Natural killer cell treated with Interleukin-12 subunit alpha and Interleukin-12 subunit beta and Interleukin-15 and Interleukin-18, amount 100 ng/mL, for 72 hours (primary cell): ENCODE measurements at places on chromosomes 13 and 19.

DNA sequence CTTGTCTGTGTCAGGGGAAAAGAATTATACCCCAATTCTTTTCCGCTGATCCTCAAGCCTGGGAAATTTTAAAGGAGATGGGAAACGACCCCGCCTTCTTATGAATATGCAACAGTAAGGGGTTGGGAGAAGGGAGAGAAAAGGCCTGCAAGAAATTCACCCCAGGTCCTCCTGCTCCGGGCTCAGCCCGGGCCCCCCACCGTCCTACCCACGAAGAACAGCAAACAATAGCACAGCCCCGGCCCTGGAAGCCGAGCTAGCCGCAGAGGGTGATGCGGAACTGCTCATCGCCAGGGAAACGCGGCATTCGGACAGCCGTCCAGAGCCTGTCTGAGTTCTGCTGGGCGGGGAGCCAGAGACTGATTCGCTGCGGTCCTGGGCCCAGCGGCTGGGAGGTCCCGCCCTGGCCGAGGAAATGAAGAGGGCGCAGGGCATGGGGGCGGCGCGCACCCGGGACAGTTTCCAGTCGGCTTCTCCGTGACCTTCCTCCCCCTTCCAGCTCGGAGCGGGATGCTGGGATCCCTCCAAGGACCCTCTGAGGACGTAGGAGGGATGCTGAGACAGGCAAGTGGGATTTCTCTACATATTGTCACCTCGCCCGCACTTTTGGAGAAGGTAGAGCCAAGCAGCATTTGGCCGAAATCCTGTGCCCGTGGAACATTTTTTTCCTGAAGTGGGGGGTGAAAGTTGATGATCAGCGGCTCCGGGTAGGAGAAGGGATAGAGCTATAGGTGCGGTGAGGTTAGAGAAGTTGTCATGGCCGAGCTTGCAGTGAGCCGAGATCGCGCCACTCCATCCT is 82.3 kb upstream of the C1QTNF9B start:
- DNase-seq: peak; percentile 71
- H3K36me3 ChIP-seq: peaks cover 4% of the 10 kb centered on the region
- peaks cover 15% of the 10 kb centered on the region for H3K4me1 ChIP-seq
- H3K27me3 ChIP-seq: peaks cover 3% of the 10 kb centered on the region

GRCh38 chr19:50333235-50333736 is 4.1 kb upstream of the KCNC3 start:
- peak; percentile 91 for DNase-seq
- H3K27me3 ChIP-seq: peaks cover 41% of the 10 kb centered on the region
- H3K4me1 ChIP-seq: peaks cover 47% of the 10 kb centered on the region
- H3K36me3 ChIP-seq: peaks cover 14% of the 10 kb centered on the region
- H3K27ac ChIP-seq: peak overlapping the region; percentile 92
- H3K4me3 ChIP-seq: peak overlapping the region; percentile 89

- H3K27me3 ChIP-seq: peaks cover 22% of the 10 kb centered on the region
- H3K27ac ChIP-seq: no peak overlapping the region
- DNase-seq: no peak
- H3K4me1 ChIP-seq: no peaks in the 10 kb centered on the region
- no peaks in the 10 kb centered on the region for H3K36me3 ChIP-seq
These were observed 36.3 kb upstream of the FLT1 start for GRCh38 chr13:28531077-28531844.

DNA sequence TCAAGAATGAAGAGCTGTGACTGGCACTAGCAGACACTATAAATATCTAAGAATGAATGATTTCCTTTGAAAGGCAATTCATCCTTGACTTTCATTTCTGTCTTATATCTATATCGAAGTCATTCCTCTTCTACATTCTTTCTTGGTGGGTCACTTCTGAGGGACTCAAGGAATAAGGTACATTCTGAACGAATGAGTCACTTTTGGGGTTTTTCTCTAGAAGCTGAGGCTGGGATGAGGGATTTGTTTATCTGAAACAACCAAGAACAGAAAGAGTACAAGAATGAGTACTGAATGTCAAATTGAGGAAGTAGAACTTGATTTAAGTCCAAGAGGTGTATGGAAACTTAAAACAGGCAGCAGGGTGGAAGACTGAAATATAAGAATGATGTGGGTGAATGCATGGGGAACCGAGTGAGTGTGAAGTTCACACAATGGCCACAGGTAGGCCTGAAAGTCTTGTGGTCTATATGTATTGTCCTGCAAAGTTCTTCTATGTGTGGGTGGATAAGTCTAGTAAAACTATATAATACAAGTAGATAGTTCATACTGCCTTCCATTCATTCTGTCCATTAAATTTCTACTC is 343.9 kb downstream of the OXGR1 start:
- H3K27ac ChIP-seq: no peak overlapping the region
- no peaks in the 10 kb centered on the region for H3K27me3 ChIP-seq
- no peaks in the 10 kb centered on the region for H3K36me3 ChIP-seq
- H3K4me1 ChIP-seq: no peaks in the 10 kb centered on the region

DNA sequence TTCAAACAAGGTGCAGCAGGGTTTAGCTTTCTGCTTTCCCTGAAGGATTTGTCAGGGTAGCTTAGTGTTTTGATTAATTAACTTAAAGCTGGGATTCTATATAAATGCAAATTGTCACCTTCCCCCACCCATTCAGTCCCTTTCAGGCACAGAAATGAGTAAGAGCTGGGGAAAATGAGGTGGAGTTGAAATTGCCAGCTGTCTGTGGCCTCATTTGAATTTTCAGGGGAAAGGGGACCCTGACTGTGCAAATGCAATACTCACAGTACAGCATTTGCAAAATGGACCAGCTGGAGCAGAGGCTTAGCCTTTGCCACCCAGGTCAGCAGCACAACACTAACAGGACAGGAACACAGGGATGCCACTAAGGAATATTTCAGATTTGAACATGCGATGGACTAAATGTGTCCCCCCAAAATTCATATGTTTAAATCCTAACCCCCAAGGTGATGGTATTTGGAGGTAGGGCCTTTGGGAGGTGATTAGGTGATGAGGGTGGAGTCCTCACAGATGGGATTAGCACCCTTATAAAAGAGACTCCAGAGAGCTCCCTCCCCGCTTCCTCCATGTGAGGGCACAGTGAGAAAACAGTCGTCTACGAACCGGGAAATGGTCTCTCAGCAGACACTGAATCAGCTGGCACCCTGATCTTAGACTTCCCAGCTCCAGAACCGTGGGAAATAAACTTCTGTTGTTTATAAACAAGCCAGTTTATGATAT is 59.5 kb upstream of the CYSLTR2 start:
- H3K4me1 ChIP-seq: peaks cover 16% of the 10 kb centered on the region
- H3K27ac ChIP-seq: peak overlapping the region; percentile 32
- no peaks in the 10 kb centered on the region for H3K27me3 ChIP-seq
- H3K36me3 ChIP-seq: no peaks in the 10 kb centered on the region
- H3K4me3 ChIP-seq: no peak overlapping the region

- H3K27me3 ChIP-seq: peaks cover 3% of the 10 kb centered on the region
- H3K4me1 ChIP-seq: peaks cover 22% of the 10 kb centered on the region
- DNase-seq: peak; percentile 90
- no peaks in the 10 kb centered on the region for H3K36me3 ChIP-seq
These were observed 192.6 kb downstream of the KATNAL1 start for GRCh38 chr13:30114571-30115256.

DNA sequence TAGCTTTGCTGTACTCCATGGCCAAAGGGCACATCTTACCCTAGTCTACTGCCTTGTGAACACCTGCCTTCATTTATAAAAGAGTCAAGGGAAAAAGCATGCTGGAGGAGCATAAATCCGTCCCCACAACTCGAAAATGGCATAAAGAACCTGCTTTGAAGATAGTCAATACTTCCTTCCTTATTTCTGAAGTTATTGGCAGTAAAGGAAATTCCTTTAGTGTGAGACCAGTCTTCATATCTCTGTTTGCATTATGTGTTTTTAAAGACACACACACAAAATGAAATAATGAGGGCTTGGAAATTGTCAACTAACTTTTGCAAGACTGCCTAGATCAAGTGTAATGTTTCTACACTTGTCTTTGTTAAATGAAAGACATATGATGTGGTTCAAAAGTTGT is 408.4 kb downstream of the SPRY2 start:
- H3K4me1 ChIP-seq: no peaks in the 10 kb centered on the region
- DNase-seq: no peak
- no peak overlapping the region for H3K27ac ChIP-seq
- no peak overlapping the region for H3K4me3 ChIP-seq
- no peaks in the 10 kb centered on the region for H3K36me3 ChIP-seq

GRCh38 chr19:34474233-34474989 is 7.1 kb upstream of the WTIP start:
- H3K27me3 ChIP-seq: no peaks in the 10 kb centered on the region
- no peak overlapping the region for H3K4me3 ChIP-seq
- H3K4me1 ChIP-seq: peaks cover 4% of the 10 kb centered on the region
- DNase-seq: no peak
- no peak overlapping the region for H3K27ac ChIP-seq

DNA sequence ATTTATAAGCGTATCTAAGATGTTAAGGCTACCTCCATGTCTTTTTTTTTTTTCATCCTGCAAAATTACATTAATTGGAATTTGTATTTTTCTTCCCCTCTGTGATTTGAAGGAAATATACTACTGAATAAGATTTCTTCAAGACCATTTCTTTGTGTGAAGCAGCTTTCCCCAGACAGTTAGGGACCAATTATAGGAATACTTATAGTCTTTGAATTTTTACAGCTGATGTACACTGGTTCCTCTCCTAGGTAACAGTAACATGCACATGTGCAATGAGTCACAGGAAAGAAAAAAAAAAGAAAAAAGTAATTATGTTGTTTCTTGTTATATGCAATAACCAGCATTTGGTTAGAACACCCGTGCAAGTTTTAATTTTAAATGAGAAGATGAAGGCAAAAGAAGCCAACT is 82.0 kb downstream of the PCDH9 start:
- no peaks in the 10 kb centered on the region for H3K27me3 ChIP-seq
- H3K36me3 ChIP-seq: no peaks in the 10 kb centered on the region
- no peaks in the 10 kb centered on the region for H3K4me1 ChIP-seq
- DNase-seq: no peak
- H3K27ac ChIP-seq: no peak overlapping the region

DNA sequence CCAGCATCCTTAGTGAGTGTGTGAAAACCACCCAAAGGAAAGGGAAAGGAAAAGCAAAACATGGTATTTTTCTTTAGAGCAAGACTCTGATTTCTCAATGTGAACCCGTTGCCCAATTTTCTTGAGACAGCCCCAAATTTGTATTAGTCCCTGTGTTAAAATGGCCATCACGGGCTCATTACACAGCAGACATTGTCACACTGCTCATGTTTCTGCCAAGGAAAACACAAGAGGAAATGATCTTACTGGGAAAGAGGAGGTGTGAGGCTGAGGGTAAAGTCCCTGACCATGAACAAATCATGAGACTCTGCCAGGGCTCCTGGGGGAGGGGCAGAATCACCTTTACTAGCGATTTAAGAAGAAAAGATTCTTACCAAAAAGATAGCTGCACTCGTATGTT is 54.4 kb downstream of the FAM124A start:
- H3K36me3 ChIP-seq: no peaks in the 10 kb centered on the region
- no peak overlapping the region for H3K4me3 ChIP-seq
- H3K27me3 ChIP-seq: peaks cover 3% of the 10 kb centered on the region
- no peaks in the 10 kb centered on the region for H3K4me1 ChIP-seq
- no peak overlapping the region for H3K27ac ChIP-seq

- H3K36me3 ChIP-seq: no peaks in the 10 kb centered on the region
- no peak overlapping the region for H3K4me3 ChIP-seq
- no peaks in the 10 kb centered on the region for H3K27me3 ChIP-seq
- peaks cover 2% of the 10 kb centered on the region for H3K4me1 ChIP-seq
These were observed 26.3 kb upstream of the KATNAL1 start for GRCh38 chr13:30333616-30334015.

GRCh38 chr19:29928831-29929230 is 13.2 kb upstream of the URI1 start:
- H3K4me3 ChIP-seq: no peak overlapping the region
- H3K36me3 ChIP-seq: no peaks in the 10 kb centered on the region
- no peaks in the 10 kb centered on the region for H3K4me1 ChIP-seq
- H3K27me3 ChIP-seq: peaks cover 12% of the 10 kb centered on the region
- no peak overlapping the region for H3K27ac ChIP-seq
- DNase-seq: no peak

GRCh38 chr19:44207126-44207803 is 5.1 kb upstream of the ZNF227 start:
- H3K36me3 ChIP-seq: peaks cover 26% of the 10 kb centered on the region
- H3K4me1 ChIP-seq: peaks cover 9% of the 10 kb centered on the region
- H3K27me3 ChIP-seq: peaks cover 23% of the 10 kb centered on the region
- peak overlapping the region; percentile 84 for H3K27ac ChIP-seq
- peak; percentile 87 for DNase-seq

DNA sequence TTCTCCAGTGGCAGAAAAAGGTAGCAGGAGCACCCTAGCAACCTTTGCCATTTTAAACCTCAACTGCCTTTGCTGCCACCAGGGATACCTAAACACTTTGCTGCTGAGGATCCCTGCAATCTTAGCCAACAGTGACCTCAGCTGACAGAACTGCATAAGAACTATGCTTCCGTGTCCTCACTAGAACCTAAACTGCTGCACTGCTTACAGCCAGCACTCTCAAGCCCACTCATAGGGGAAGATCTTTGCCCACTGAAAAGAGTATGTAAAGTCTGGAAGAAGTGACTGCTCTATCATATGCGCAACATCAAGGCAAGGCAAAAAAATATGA is 270.0 kb upstream of the PCDH20 start:
- H3K27ac ChIP-seq: no peak overlapping the region
- H3K4me1 ChIP-seq: no peaks in the 10 kb centered on the region
- H3K36me3 ChIP-seq: peaks cover 5% of the 10 kb centered on the region
- H3K4me3 ChIP-seq: no peak overlapping the region

- H3K4me1 ChIP-seq: no peaks in the 10 kb centered on the region
- no peaks in the 10 kb centered on the region for H3K36me3 ChIP-seq
- no peak for DNase-seq
- no peaks in the 10 kb centered on the region for H3K27me3 ChIP-seq
These were observed 18.6 kb upstream of the AKT2 start for GRCh38 chr19:40303765-40304164.

DNA sequence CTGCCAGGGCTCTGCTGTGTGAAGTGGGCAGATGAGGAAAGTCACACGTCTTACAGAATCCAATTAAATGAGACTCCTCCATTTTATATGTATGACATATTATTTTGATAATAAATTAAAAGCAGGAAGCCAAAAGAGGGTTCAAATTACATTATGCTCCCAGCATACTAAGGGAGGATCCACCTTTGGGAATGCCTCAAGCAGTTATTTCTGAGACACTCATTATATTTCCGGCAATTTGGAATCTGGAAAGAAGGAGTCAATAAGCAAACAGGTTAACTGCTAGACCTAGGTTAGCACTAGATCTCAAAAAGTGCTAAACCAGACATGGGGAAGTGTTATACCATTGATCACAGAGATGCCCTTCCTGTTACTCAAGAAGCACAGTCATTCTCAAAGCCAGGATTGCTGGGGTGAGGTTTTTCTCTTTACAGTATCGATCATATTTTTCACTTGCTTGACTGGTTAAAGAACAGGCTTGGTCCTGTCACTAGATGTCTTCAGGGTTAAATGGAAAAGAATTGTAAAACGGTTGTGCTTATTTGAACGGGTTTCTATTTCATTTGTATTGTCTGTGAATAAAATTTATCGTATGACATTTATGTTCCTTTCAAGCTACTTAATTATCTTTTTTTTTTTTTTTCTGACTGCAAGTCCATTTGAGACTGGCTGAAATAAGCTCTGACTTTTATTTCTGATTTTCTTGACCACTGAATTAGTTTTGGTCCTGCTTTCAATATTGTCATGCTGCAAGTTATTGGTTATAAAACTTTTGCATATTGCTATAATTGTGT is 523.2 kb downstream of the KLF12 start:
- no peaks in the 10 kb centered on the region for H3K4me1 ChIP-seq
- DNase-seq: no peak
- no peaks in the 10 kb centered on the region for H3K27me3 ChIP-seq
- no peak overlapping the region for H3K4me3 ChIP-seq
- no peaks in the 10 kb centered on the region for H3K36me3 ChIP-seq
- H3K27ac ChIP-seq: no peak overlapping the region
